ENCODE measurements at places on chromosomes 6 and 20. TPM values are rescaled to one million over a fixed set of nuclear protein-coding genes. Genes with fewer than 3 reads are reported as not detected.

- DNase-seq: no peak
Measured at GRCh38 chr6:161837449-161837735, 563.5 kb upstream of the AGPAT4 start.

GRCh38 chr6:163387317-163387716 is 27.2 kb upstream of the QKI start:
- no peak for DNase-seq

DNA sequence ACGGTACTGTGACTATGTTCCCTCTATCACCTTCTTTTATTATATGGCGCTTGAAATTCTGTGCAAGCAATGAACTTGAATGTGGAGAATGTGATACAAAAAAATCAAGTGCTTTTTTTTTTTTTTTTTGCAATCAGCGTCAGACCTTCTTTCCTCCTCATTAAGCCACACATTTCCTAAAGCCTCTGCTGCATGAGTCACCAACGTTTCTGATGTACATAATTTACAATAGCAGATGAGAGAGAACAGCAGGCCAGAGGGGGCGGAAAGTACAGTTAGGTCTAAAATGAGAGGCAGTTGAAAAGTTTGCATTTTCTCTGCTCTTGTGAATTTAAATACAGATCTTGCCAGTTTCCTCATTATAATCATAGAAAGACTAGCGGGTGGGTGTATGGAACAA is 114.6 kb upstream of the RIPOR2 start:
- DNase-seq: peak; percentile 97

- no peak for DNase-seq
Measured at GRCh38 chr6:16818992-16819626, 57.8 kb upstream of the ATXN1 start.

- peak; percentile 69 for DNase-seq
Measured at GRCh38 chr6:13354331-13355042, 26.1 kb upstream of the TBC1D7 start.

DNA sequence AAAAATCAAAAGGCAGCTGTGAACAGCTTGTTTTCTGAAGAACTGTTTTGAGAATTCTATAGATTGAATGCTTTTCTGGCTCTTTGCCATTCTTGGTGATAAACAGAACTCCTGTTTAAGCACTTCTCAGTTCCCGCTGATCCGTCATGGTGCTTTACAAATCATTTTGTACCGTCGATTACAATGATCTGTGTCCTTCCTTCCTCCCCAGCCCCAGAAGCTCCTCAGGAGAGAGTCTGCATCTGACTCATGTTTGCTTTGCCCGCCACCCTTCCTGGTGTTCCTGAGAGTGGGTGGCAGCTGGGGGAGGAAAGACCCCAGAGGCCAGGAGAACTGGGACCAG is 538.6 kb upstream of the MARCKS start:
- DNase-seq: no peak

GRCh38 chr6:38504996-38505395 is 134.7 kb downstream of the BTBD9 start:
- DNase-seq: no peak

GRCh38 chr20:62825986-62826645 is 9.3 kb downstream of the COL9A3 start:
- DNase-seq: peak; percentile 95

DNA sequence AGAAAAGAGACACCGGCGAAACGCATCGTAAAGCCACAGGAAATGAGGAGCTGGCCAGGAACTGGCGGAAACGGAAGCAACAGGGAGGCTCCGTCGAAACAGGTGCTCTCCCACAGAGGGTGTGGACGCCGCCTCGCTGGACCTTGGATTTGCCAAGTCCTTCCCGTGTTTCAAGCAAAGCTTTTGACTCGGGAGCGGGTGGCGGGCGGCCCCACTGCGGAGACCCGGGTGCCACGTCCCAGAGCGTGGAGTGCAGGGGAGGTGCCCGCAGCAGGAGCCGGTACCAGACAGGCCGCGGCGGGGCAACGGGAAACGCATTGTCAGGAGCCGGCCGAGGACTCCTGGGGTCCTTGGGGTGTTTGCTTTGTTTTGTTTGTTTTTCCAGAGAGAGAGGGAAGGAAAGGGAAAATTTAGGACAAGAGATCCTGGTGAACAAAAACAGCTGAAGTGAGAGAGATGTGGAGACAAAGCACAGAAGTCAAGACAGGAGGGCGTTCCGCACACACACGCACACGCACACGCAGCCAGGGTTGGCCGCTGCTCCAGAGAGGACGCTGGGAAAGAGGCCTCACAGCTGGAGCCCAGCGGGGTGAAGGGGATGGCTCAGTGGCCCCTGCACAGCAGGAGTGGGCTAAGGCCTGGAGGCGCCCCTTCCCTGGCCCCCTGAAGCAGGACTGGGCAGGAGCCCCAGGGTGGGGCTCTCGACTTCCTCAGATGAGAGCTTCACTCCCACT is 50.9 kb upstream of the CHRNA4 start:
- no peak for DNase-seq

GRCh38 chr6:139161817-139162284 is 27.0 kb downstream of the HECA start:
- DNase-seq: peak; percentile 64

DNA sequence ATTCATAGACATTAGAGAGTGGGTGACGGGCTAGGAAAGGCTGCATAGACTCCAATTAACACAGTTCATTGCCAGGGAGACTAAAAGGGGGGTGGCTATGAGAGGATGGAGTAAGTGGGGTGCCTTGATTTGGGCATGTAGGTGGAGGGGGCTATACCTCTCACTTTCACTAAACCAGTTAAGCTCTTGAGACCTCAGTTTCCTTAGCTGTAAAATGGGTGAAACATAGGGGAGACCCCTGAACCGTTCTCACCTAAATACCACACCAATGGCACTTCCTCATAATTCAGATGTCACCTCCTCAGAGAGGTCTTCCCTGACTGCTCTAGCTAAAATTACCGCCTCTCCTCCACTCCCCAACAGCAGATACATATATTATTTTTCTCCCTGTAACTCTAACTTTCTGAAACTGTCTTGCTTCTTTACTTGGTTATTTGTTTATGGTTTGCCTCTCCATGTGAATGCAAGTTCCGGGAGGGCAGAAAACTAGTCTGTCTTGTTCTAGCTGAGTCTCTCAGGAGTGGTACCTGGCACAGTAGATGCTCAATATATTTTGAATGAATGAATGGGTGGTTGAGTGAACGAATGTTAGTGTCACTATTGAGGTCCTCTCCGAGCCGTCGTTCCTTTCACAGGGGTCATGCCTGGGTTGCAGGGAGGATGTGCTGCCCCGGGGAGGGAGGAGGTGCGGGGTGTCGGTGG is 615 bp upstream of the EYA2 start:
- no peak for DNase-seq

GRCh38 chr6:46637145-46637544 is 15.5 kb downstream of the CYP39A1 start:
- peak; percentile 89 for DNase-seq

DNA sequence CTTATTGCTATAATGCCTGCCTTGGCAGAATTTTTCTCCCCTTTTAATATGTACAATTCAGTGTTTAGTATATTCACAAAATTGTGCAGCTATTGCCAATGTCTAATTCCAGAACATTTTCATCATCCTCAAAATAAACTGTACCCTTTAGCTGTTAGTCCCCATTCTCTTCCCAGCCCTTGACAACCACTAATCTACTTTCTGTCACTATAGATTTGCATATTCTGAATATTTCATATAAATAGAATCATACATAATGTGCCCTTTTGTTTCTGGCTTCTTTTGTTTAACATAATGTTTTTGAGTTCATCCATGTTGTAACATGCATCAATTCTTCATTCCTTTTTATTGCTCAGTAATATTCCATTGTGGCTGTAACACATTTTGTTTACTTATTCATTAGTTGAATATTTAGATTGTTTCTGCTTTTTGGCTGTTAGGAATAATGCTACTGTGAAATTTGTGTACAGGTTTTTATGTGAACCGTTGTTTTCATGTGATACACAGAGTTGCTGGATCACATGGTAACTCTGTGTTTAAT is 22.4 kb downstream of the STK4 start:
- DNase-seq: no peak

DNA sequence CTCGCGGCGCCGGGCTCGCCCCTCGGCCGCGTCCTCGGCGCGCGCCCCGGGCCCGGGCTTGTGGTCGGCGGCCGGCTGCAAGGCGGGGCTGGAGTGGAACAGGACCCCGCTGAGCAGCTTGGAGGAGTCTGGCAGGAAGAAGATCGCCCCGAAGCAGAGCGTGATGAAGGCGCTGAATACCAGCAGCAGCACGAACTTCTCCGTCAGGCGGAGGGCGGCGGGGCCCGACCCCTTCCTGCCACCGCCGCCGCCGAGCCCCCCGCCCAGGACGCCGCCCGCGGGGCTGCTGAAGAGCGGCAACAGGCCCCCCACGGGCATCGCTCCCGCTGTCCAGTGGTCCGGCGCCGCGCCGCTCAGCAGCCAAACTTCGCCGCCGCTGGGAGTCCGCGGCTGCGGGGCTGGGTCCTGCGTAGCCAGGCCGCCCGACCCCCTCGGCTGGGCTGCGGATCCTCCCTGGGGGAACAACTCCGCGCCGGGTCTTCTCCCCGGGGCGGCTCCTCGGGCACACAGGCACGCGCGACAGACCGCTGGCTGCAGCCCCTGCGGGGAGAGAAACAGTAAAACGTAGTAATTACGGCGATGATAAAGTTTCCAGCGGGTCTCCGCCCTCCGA is 707 bp downstream of the MAN1A1 start:
- DNase-seq: peak; percentile 49

DNA sequence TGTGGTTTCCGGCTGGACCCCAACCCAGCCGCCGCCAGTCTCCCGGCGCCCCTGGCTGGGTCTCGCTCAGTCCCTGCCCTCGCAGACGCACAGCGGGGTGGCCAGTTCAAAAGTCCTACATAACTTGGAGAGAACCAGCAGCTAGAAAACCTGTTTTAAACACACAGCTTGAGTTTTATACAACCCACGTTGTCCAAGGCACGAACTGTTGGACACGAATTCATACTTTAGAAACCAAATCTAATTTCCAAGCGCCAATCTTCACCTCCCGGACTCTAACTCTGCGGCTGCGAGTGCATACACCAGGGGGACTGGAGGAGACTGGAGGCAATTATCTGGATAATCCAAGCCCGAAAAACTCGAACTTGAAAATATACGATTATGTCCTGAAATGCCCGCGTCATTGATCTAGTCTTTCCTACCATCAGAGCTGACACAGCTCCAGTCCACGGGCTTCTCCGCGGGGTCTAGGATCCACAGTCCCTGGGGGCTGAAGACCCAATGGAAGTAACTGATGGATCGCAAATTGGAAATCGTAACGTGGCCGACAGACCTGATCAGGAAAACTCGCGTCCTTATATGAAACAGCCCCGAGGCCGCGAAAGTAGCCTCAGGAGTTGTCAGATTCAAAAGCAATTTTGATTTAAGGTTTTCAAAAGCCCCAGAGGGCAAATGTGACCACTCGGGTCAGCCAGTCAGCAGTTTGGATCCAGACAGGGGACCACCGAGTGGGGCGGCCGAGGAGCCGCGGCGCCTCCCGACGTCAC is 843 bp upstream of the HEY2 start:
- peak; percentile 49 for DNase-seq

- DNase-seq: no peak
Measured at GRCh38 chr6:147297663-147298316, 93.6 kb downstream of the STXBP5 start.

DNA sequence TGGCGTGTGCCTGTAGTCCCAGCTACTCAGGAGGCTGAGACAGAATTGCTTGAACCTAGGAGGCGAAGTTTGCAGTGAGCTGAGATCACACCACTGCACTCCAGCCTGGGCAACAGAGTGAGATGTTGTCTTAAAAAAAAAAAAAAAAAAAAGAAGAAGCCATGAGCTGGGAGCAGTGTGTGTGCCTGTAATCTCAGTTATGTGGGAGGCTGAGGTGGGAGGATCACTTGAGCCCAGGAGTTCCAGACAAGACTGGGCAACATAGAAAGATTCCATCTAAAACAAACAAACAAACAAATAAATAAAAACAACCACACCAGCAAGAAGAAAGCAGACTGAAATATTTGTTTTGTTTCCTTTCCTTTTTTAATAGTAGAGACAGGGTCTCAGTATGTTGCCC is 62.2 kb upstream of the KIF13A start:
- no peak for DNase-seq

DNA sequence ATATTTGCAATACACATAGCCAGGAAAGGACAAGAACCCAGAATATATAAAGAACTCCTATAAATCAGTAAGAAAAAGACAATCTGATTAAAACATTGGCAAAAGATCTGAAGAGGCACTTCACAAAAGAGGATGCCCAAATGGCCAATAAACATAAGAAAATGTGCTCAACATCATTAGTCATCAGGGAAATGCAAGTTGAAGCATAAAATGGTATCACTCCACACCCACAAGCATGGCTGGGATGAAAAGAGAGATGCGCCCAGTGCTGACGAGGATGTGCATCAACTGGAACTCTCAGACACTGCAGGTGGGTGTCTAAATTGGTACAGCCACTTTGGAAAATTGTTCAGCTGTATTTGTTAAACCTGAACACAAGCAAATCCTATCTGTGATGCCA is 42.4 kb upstream of the MLN start:
- DNase-seq: no peak

GRCh38 chr20:57399587-57400155 is 8.5 kb downstream of the RBM38 start:
- peak; percentile 77 for DNase-seq

Gene PBOV1
- total RNA-seq: not detected

Gene MANEA
- total RNA-seq: 5.2 TPM

Gene BPIFB4
- not detected for total RNA-seq

Gene FOXC1
- not detected for total RNA-seq

Gene RBPJL
- not detected for total RNA-seq

Gene ZNF831
- not detected for total RNA-seq

Gene SEMG1
- not detected for total RNA-seq

All from Karpas-422 (cell line).